ENCODE measurements at places on chromosomes 7 and 10.

- no peak for DNase-seq
These were observed 10.8 kb upstream of the IFRD1 start for GRCh38 chr7:112439476-112439875.

DNA sequence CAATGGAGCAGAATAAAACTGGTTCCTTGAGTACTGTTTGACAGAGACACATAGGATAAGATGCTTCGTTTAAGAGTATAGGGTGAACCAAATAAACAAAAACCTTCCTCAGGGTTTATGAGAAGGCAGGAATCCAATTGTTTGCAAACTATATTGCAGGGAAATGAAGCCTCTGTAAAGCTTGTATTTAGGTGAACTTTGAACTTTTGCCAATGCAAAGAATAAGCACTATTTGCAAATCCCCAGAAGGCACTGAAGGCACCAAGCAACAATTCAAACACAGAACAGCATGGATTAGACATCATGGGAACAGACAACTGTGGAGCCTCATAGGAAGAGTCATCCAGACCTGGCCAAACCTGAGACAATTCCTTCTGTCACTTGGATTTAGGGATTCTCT lies 47.1 kb upstream of the WASL start:
- no peak for DNase-seq

- DNase-seq, result peak; percentile 38
These were observed 669 bp downstream of the PI4K2A start for GRCh38 chr10:97640868-97641811.

DNA sequence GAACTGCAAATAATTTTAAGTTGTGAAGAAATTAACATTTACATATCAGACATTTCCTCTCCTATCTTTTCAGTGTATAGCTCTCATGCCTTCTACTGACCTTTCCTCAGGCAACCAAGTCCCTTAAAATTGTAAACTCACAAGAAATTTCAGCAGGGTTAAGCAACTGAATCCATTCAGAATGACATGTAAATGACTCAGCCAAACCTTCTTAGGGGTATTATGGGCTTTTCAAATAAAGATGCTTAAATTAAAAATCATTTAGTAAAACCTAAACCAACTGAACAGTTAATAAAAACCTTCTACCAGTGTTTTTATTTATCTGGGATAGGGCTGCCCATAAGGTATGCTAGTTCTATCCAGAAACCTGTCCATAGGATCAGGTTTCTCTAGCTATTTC lies 20.7 kb downstream of the WAPL start:
- no peak for DNase-seq

DNA sequence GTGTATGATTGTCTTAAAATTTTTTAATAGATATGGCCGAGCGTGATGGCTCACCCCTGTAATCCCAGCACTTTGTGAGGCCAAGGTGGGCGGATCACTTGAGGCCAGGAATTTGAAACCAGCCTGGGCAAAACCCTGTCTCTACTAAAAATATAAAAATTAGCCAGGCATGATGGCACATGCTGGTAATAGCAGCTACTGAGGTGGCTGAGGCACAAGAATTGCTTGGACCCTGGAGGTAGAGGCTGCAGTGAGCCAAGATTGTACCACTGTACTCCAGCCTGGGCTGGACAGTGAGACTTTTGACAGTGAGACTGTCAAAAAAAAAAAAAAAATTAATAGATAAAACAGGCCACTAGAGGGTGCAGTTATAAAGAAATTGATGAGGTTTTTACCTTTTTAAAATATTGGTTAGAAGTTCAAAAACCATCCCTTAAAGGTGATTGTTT lies 20.5 kb downstream of the NOM1 start:
- DNase-seq, result peak; percentile 58

DNA sequence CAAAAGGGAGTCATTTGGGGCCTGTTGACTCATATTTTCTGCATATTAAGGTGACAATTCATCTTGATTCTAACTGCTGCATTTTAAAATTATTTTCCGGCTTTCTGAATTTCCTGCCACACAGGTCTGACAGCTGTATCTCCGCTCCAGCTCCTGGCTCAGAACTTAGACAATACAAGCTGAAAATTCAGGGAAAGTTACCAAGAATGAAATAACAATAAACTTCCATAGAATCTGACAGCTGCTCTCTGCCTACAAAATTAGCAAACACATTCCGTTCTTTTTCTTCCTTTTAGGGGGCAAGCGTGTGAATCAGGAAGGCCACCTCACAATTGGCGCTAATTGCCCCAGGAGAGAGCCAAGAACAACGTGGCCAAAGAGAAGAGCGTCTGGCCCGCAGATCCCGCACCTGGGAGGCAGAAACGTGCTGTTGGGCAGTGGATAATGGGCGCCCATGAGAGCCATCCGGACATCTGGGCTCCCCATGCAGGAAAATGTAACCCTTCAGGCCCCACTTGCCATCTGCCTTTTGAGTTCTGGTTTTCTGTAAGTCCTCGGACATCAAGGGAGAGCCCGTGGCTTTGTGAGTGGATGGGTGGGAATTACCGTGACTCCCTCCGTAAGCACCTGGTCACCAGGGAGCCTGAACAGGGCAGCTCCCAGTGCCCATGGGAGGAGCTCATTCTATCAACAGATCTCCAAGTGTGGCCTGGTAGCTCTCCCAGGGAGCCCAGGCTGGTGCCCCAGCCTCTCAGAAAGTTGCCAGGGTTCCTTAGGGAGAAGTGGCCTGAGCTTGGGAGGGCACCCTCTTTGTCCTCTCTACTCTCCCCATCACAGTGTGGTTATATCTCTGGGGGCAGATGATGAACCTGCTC lies 5.0 kb downstream of the CLRN3 start:
- DNase-seq, result no peak

DNA sequence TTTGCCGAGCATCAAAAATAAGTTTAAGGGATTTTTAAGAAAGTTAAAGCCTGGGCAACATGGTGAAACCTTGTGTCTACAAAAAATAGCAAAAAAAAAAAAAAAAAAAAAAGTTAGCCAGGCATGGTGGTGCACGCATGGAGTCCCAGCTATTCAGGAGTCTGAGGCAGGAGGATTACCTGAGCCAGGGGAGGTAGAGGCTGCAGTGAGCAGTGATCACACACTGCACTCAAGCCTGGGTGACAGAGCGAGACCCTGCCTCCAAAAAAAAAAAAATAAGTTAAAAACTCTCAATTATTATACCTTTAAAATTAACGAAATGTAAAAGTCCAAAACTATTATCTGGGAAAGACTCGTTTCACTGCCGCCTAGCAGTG lies 35.0 kb upstream of the DAGLB start:
- no peak for DNase-seq

GRCh38 chr10:102147561-102147960 lies 4.6 kb upstream of the NOLC1 start:
- DNase-seq, result no peak

DNA sequence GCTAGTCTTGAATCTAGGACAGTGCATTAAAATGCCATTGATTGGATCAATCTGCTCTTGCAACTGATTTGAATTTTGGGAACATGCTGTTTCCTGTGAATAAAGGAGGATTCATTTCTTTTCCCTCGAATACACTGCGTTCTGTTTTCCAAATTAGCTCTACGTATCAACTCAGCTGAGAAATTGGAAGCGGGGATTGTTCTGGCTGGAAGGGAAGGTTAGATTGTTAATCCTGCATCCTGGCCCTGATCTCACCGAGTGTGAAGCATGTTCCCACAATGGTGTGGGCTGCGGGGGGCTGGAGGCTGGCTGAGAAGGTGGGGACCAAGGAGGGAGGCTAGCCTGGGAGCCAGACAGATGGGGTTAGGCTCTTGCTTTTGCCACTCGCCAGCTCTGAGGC lies 17.6 kb downstream of the HTRA1 start:
- DNase-seq, result no peak

GRCh38 chr10:34280599-34281374 lies 534.3 kb downstream of the PARD3 start:
- DNase-seq, result no peak

Data from hematopoietic multipotent progenitor cell treated with erythropoietin and hydrocortisone succinate and interleukin-3 and kit ligand, for 6 days (in vitro differentiated cells).